ENCODE measurements at places on chromosomes 5 and 9.

DNA sequence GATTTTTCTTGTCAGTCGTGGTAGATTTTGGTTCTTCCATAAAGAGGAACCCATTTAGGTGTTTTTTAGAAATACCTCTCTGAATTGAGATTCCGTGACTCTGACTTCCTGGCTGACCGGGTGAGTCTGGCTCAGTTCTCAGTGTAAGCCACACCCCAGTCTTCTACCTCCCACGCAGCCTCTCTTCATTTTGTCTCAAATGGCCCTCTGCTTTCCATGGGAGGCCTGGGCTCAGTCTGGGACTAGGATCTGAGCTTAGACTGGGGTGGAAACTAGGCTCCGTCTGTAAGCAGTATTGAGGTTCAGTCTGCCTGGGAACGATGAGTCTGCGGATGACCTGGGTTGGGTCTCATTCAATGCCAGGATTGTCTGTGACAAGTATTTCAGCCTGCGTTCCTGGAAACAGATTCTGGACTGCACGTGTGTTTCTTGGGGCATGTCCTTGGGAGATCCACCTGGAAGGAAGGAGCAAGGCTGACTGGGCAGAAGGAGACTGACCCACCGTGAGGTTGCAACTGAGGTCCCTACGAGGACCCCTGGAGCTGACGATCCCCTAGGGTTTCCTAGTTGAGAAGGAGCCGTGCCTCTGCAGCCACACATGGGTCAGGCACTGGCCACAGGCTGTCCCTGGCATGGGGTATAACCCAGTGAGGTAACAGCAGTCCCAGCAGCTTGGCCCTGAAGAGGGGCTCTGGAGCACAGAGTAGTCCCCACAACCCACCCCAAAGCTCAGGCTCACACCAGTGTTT is 12.4 kb upstream of the CRB2 start:
- DNase-seq, result no peak

DNA sequence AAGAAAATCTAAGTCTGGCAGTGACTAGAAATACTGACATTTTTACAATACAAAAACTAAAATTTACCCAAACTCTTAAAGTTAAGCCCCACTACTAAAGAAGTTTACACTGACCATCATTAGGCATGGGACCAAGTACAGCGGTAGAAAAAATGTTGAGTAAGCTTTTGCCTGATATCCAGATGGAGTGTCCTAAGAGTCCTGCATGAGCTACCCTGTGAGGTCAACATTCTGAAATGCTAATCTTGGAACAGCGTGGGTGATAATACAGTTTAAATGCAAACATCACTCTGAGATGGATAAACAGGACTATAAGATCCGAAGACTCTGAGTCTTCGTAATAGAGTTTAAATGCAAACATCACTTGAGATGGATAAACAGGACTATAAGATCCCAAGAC is 189.7 kb downstream of the DCP2 start:
- no peak for DNase-seq

DNA sequence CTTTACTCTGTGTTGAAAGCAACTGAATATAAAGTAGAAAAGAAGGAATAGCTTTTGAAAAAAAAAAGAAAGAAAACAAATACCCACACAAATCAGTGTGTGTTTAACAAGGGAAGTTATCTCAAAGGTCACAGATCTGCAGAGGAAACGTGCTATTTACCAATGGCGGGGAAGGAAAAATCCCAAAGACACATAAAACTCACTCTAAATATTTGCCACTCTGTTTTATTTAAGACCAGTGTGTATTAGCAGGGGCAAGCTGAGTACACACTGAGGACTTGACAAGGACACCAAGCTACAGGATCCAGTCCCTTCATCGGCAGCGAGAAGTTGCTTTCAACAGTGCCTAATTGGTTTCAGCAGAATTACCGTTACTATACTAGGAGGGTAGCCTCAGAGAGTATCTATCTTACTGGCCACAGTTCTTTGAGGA is 252.5 kb downstream of the DEPDC1B start:
- DNase-seq, result no peak

GRCh38 chr5:82694711-82695285 is 382.4 kb downstream of the TMEM167A start:
- no peak for DNase-seq

- DNase-seq, result no peak
Measured at GRCh38 chr9:120030847-120031246, 549.1 kb downstream of the CDK5RAP2 start.

DNA sequence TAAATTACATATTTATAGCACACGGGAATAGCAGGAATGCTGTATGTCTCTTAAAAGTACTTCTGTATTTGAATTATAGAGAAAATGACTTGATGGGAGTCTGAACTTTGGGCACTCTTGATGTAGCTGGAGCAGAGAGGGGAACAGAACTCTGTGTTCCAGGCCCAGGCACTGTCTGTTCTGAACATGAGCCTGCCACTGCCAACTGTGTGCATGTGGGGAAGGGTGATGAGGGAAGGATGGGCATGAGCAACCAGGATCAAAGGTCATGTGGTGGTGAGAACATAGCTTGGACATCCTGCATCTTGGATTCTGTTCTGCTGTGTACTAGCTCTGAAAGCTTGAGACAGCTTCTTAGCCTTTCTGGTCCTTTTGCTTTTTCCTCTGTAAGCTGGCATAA is 16.4 kb upstream of the ZBED3 start:
- no peak for DNase-seq

DNA sequence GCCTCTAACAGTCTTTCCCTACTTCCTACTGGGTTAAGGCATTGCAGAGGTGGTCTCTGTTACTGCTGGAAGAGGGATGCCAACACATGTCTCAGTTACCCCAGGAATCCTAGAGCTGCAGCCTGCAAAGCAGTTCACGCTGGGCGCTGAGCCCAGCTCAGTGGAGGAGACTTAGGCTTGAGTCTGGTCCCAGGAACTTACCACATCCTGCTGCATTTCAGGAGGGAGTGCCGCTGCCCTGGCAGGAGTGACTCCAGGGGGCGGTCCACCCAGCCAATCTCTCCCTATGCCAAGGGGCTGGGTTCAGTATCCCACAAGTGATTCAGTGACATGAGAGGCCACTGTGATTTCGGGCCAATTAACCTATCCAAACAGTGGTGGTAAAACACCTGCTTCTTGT is 7.6 kb downstream of the TTC16 start:
- no peak for DNase-seq

DNA sequence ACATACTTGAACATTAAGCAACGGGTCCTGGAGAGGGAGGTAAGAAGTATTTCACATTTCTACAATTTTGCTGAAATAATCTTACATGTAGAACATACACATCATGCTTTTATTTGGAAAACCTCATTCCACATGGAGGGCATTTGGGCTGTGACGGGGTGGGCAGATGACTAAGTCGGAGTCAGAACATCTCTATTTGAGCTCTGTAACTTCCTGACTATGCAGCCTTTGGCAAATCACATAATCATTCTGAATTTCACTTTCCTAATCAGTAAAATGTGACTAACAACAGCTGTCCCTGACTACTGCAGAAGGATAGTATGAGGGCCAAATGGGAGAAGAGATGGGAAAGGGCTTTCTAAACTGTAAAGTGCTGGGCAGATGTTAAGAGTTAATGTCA is 17.1 kb upstream of the IL6ST start:
- no peak for DNase-seq

- no peak for DNase-seq
Measured at GRCh38 chr9:133421615-133422542, at the start of gene ADAMTS13. TSS of gene ADAMTS13 (plus strand) at chr9:133422367. CDS start at chr9:133422444, 77 bp downstream.

DNA sequence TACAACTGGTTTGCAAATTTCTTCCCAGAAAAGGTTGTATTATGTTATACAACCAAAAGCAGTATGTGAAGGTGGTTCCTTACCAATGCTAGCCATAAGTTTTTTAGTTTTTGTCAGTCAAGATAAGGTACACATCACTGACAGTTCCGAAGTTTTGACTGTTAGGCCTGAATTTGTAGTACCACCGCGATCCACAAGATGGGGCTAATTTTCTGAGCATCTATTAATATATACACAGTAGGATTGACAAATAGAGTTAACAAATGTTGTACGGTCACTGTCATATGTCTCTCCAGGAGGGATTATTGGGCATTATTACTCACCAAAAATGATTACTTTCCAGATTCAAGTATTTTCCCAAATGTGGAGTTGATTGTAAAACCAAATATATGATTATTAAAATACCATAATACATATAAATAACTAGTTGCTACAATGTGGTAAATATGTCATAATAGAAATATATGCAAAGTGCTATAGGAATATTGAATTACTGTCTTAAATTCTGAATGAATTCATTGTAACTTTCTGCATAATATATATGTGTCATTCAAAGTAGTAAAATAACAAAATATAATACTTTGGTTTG is 28.4 kb upstream of the LRRC19 start:
- no peak for DNase-seq

DNA sequence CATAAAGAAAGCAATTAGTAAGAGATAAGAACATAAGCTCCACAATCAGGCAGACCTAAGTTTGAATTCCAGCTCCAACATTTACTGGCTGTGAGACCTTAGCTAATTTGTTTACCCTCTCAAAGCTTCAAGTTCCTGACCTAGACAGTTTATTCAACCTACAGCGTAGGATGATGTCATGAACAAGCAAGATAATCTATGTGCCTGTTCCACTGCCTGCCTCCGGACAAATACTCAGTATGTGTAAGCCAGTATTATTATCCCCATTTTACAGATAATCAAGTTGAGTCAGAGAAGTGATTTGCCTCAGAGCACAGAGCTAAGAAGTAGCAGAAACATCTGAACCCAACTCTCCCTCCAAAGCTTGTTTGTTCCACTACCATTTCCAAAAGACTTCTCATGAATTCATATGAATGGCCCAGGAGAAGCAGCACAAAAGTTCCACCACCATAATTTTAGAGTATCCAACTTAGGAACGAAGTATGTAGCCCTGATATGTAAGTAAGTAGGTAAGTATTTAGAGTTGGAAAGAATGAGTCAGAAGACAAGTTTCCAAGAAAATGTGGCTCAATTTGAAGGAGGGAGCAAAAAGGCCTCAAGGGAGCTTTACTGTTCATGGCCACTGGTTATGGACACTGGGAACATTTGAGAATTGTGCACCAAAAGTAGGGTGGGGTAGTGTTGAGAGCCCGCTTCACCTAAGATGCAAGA is 398.2 kb downstream of the NFIB start:
- DNase-seq, result no peak

DNA sequence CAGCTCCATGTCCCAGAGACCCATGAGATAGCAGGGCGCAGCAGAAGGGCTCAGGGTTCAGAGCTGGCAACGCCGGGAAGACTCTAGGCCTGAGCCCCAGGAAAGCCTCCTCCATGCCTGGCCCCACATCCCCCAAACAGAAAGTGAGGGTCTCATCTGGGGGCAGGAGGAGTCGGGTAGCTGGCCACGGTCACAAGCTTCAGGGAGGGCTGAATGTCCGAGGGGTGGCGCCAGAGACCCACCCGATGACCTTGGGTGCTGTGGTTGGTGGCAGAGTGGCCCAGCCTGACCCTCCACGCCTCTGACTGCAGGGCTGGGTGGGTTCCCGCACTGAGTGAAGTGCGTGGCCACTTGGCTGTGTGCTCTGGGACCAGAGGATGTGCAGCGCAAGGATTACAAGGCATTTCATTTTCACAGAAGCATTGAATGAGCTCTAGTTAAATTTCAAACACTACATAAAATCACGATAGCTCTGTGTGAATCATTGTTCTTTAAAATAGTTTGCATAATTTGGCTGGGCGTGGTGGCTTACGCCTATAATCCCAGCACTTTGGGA is 3.0 kb downstream of the C8G start:
- DNase-seq, result no peak

DNA sequence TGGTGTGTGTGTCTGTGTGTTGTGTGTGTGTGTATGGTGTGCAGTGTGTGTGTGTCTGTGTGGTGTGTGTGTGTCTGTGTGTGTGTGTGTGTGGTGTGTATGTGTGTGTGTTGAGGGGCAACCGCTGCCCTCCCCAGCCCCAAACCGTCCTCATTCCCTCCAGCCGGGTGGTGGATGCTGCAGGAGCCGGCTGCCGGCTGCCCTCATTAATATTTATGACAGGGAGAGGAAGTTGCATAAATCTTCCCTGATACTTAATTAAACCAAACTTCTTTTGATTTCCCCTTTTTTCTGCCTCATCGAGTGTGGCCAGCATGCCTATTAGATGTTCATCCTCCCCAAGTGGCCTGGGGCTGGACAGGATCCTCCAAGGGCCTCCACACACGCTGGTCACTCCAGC is 121.4 kb upstream of the MVB12B start:
- DNase-seq, result no peak

GRCh38 chr5:83095957-83096539 is 18.7 kb downstream of the XRCC4 start:
- DNase-seq, result no peak
